Mucosa of descending colon (tissue), 3 donors: ENCODE measurements at places on chromosomes 12 and 14. TPM values are rescaled to one million over a fixed set of nuclear protein-coding genes. Genes with fewer than 3 reads are reported as not detected.

- DNase-seq, result no peak
These were observed 82.9 kb upstream of the SCAF11 start for GRCh38 chr12:46073321-46073720.

DNA sequence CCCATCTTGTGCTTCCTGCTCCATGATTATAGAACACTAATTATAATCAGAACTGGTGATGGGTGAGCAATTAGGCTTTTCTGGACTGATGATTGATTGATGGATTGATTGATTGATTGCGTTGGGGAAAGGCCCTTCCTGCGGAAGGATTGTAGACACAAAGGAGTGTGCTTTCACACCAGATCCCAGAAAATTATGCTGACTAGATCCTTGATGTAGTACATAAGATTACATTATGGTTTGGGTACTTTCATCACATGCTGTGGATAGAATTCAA, 8.4 kb downstream of the PELI2 start:
- DNase-seq, result no peak

DNA sequence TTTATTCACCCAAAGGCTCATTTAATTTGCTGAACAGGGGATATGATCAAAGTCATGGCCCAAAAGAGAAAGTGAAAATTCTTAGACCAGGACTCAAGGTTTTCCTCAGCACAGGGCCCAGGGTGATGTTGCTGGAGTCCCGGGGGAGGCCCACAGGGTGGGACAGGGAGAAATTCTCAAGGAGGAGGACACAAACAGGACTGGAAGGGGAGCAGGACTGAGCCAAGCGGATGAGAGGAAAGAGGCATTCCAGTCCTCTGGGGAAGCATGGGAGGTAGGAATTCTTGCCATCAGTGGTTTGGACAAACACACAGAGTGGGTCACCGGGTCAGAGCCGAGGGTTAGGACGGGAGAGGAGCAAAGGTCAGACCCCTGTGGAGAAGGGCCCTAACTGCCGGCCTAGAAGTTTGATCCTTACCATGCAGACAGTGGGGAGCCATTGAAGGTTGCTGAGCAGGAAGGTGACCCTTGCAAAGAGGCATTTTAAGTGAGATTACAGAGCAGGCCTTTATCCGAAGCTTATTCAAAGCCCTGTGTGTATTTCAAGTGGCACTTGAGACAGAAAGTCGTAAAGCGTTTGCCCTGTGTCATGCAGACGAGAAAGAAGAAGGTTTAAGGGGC, 68.4 kb upstream of the PTGR2 start:
- peak; percentile 24 for DNase-seq

DNA sequence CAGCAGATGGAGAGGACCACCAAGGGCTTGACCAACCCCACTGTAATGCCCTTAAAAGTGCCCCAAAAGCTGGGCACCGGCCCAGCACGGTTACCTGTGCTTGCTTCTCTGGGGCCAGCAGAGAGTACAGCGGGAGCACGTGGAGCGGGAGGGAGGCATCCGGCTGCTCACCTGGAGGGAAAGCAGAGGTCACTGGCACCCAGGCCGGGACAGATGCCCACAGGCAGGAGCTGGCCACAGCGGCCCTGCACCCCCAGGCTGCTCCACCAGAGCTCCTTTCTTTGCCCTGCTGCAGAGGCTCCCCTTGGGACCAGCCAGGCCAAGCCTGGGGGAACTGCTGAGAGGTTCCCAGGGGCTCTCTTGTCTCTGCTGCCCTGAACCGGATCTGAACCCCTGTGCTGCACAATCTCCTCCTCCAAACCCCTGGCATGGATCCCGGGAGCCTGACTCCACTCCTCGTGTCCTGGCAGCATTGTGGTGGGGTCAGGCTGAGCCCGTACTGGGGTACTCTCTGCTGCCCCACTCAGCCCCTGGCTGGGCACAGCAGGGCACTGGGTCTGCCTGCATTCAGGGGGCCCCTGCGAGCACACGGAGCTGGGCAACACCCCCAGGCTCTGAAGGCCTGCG, 24.0 kb downstream of the DHX37 start:
- no peak for DNase-seq

DNA sequence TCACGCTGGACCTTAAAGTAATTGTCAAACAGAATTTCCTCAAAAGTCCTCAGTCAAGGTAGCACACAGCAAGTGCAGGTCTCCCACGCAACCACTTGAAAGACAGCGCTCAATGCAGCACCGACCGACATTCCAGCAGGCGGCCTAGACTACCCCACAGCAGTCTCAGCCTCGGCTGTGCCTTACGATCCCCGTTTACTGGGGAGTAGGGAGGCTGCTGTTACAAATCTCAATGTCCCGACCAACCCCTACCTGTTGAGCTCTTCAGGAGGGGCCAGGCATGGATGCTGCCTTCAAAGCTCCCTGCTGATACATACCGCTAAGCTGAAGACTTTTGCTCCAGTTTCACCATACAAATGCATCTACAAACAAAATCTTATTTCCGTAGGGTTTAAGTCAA, 21.8 kb downstream of the VPS37B start:
- DNase-seq, result no peak

Gene IFNG
- total RNA-seq, result not detected
